ENCODE measurements at places on chromosomes 4 and X.

GRCh38 chr4:70651864-70652506 is 14.3 kb downstream of the JCHAIN start:
- DNase-seq = peak; percentile 35

- DNase-seq = peak; percentile 93
Observed at GRCh38 chr4:7857238-7857701, 82.4 kb downstream of the AFAP1 start.

DNA sequence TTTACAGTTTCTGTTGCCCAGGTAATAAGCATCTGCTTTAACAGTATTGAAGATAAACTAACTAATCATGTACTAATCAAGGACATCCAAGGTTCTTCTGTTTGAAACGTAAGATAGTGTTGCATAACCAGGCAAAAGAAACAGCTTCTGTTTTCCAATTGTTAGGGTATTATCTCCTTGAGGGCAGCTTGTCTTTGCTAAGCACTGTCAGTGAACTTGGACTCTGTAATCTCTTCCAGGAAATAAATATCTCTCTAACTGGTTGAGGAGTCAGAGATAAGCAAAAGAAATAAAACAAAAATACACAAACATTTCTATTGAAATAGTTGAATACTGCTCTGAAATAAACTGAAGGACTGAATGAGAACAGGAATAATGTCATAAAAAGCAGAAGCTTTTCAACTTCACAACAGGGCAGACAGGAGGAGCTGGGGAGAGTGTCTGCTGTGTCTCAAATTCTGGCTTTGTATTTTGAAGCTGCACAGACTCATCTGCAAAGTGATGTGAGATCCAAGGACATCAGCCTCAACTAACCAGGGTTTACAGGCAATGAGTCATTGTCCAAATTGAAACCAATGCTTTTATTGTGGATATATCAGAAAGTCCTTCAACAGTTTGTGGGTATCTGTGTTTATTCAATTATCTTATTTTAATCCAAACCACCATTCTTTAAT is 1253.0 kb upstream of the PCDH7 start:
- no peak for DNase-seq

DNA sequence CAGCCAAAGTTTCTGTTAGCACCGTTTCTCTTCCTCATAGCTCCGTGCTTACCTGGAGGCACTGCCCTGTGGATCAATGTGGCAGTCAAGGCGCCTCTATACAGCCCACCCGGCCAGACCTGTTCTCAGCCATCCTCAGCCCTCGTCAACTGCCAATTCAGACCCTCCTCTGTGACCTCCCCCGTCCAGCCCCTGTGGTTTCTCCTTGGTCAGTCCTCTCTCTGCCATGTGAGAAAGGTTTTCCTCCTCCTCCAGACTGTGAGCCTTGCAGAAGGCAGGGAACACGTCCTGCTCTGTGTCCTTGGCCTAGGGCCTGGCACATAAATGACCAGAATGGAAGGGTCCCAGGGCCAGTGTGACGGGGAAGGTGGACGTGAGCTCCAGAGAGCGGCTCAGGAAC is 174.6 kb upstream of the PSAPL1 start:
- no peak for DNase-seq

DNA sequence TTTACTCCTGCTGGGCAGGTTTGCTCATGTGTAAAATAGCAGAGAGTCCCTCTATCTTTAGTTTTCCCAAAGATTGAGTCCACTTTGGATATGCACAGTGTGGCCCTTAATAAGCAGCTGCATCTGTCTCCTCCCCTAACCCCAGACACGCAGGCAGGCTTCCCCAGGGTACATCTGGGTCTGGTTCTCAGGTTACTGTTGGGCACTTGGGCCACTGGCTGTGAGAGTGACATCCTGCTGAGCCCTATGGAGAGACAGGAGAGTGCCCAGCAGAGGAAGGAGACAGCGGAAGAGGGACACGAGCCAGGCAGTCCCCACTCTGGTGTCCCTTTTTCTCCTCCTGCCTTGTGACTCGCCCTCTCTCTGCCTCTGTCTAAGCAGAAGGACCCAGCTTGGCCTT is 16.0 kb downstream of the XK start:
- DNase-seq = no peak

GRCh38 chr4:171517883-171518282 is 295.3 kb upstream of the GALNTL6 start:
- DNase-seq = no peak

DNA sequence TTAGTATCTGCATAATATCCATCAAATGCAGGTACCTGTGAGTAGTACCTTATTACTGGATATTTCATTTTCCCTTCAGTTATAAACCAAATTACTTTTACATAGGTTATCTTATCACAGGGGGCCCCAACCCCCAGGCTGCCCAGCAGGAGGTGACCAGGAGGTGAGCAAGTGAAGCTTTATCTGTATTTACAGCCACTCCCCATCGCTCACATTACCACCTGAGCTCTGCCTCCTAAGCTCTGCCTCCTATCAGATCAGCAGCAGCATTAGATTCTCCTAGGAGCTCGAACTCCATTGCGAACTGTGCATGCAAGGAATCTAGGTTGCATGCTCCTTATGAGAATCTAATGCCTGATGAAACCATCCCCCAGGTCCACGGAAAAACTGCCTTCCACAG is 6.3 kb downstream of the PRSS12 start:
- DNase-seq = no peak

DNA sequence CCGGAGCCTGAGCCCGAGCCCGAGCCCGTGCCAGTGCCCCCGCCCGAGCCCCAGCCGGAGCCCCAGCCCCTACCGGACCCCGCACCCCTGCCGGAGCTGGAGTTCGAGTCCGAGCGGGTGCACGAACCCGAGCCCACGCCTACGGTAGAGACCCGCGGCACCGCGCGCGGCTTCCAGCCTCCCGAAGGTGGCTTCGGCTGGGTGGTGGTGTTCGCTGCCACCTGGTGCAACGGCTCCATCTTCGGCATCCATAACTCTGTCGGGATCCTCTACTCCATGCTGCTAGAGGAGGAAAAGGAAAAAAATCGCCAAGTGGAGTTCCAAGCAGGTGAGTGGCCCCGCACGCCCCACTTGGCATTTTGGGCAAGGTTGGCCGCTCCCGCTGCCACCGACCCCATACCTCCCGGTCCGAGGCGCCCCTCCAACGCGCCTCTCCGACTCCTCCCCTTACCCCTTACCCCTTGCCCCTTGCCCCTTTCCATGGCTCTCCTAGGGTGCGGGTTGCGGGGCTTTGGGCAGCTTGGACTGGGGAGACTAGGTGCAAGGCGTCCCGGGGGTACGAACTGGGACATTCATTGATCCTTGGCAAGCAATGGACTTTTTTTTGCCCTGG is 553 bp downstream of the SLC16A2 start:
- DNase-seq = no peak

DNA sequence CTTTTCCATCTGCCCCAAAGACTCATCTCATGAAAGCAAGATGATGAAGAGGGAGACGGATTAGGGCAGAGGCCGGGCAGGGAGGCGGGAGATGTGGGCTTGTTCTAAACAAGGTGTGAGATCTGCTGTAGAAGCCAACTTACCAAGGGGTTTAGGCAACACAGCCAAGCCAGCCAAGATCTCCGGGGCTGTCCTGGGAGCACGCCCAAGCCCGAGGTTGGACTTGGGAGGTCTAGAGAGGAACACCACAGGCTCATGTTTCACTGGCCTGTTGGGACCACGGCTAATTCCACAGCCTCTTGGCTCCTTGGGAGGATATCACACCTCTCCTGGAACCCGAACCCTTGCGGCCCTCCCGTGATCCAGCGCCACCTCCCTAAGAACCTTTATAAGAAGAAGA is 171.4 kb downstream of the CRLF2 start:
- DNase-seq = no peak

- no peak for DNase-seq
Observed at GRCh38 chrX:103608306-103608963, 672 bp downstream of the TCEAL3 start.

GRCh38 chr4:110368409-110368808 is 107.5 kb upstream of the ENPEP start:
- DNase-seq = no peak

Measured in fibroblast of skin of abdomen (primary cell).